NCI-H1436 (cell line): ENCODE measurements at places on chromosomes 11 and 22.

GRCh38 chr11:82927264-82927880, 25.8 kb downstream of the DDIAS start:
- peak; percentile 55 for DNase-seq

DNA sequence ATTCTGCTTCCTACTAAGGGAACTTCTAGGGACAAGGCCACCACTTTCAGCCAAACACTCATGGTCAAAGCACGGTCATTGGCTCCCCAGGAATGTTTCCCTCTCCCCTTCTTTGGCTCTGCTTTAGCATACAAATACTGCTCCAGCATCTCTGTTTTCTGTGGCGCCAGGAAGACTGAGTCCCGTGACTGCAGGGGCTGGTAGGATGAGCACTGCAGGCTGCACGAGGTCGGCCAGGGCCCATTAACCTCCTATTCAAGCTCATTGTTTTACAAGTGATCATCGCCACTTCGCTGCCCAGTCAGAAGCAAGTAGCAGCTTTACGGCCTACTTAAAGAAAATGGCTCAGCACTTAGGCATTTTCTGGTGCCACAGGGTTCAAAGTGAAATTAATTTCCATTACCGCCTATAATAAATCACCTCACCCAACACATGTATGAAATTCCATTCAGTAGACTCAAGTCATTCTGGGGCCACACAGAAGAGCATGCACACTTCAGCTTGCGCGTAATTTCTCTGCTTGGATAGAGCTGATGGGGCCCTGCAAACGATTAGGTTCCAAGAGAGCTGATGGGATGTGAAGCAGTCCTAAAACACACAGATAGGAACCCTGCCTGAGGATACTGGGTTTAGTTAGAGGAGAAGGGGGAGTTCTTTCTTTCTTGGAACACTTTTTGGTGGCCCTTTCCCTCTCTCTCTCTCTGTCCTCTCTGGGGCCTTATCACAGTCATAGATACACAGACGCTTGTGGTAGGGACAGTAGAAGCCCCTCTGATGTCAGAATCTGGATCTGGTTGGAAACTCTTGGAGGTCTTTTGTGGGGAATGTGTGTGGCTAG, 173.7 kb downstream of the KIF18A start:
- DNase-seq = no peak

- DNase-seq = no peak
These were observed 45.3 kb downstream of the C22orf31 start for GRCh38 chr22:29016067-29016938.

- DNase-seq = no peak
These were observed 237.8 kb downstream of the GRIK4 start for GRCh38 chr11:120749395-120749794.

- DNase-seq = peak; percentile 34
These were observed 12.7 kb upstream of the TMEM218 start for GRCh38 chr11:125123947-125124617.

DNA sequence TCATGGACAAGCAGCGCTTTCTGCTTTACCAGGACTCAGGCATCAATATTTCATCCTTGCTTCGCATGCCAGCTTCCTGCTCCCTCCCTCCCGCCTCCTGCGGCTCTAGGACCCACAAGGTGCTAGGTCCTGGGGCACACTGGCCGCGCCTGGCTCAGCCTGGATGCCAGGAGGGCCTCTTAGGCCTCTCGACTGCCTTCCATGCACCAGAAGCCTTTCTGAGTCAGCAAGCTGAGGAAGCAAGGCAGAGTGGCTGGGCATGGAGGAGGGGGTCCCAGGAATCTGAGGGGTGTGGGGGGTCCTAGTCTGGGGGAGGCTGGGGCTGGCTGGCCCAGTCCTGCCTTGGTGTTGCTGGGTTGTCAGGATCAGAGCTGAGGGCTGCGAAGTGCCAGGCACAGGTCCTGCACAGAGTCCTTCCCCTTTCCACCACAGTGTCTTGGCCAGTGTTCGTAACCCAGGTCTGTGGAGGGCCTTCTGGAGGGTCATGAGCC, 61.0 kb upstream of the THY1 start:
- no peak for DNase-seq

DNA sequence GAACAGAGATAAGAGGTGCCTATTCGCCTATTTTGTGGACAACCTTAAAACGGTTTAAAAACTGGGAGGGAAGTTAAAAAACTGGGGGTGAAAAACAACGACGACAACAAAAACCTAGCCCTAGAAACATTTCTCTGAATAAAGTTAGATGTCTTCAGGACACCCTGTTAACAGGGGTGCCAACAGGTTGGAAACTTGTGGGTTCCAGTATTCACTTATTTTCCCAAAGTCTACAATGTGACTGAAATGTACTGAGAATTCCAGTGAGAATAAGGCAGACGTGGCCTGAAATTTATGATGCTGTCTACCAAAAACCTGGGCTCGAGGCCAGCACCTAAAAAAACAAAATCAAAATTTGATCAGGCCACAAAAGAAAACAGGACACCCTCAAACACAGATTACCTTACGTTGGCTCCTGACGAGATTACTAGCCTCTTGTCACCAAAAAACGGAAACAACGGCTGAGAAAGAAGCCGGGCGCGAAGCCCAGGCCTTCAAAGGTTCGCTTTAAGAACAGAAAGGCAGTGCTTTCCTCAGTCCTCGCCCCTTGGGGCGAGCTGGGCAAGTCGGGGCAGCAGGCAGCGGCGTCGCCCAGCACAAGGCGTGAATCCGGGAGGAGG, 906 bp downstream of the CCDC90B start:
- no peak for DNase-seq

DNA sequence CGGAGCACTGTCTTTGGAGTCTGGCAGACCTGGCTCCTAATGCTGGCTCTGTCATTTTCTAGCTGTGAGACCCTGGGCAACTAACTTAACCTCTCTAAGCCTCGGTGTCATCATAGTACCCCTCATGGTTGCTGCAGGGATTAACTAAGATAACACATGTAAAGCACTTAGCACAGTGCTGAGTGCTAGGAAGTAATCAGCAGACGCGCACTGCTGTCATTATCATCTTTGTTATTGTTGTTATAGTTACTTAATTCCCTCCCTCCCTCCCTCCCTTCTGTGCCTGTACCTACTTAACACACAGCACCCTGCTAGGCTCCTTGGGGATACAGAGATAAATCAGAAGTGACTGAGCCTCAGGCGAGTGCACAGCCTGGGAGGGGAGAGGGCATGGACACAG, 104.7 kb upstream of the PITPNB start:
- peak; percentile 40 for DNase-seq
